Stomach (tissue), 19 donors: ENCODE measurements at places on chromosomes 4 and X. TPM values are rescaled to one million over a fixed set of nuclear protein-coding genes. Genes with fewer than 3 reads are reported as not detected.

GRCh38 chrX:55815546-55815945 is 98.0 kb downstream of the RRAGB start:
- no peaks in the 10 kb centered on the region for H3K36me3 ChIP-seq
- no peak overlapping the region for H3K4me3 ChIP-seq
- no peak for DNase-seq
- no peak overlapping the region for H3K27ac ChIP-seq

DNA sequence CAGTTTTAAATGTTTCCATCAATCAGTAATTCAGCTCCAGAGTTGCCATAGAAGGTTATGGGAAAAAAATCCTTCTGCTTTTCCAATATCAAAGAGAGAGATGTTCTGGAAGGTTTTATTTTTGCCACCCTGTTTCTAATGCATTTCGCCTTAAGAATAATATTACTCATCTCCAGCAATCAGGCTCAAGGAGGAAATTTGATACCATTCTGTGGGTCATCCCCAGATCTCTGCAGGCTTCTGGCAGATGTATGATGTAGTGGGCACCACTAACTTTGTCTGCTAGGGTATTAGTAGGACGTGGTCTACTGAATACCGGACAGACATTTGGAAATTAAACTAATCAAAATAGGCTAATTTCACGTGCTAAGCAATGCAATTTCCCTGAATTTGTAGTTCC is 645.4 kb upstream of the TENM3 start:
- no peaks in the 10 kb centered on the region for H3K36me3 ChIP-seq
- DNase-seq, result no peak
- no peak overlapping the region for H3K27ac ChIP-seq
- no peaks in the 10 kb centered on the region for H3K4me1 ChIP-seq
- H3K27me3 ChIP-seq, result no peaks in the 10 kb centered on the region

- H3K27me3 ChIP-seq, result no peaks in the 10 kb centered on the region
- H3K36me3 ChIP-seq, result no peaks in the 10 kb centered on the region
- DNase-seq, result no peak
- H3K27ac ChIP-seq, result no peak overlapping the region
- H3K4me3 ChIP-seq, result no peak overlapping the region
These were observed 54.3 kb downstream of the LRP2BP start for GRCh38 chr4:185341377-185341776.

- no peak for DNase-seq
- no peaks in the 10 kb centered on the region for H3K36me3 ChIP-seq
- H3K27me3 ChIP-seq, result no peaks in the 10 kb centered on the region
- H3K4me3 ChIP-seq, result no peak overlapping the region
- H3K4me1 ChIP-seq, result no peaks in the 10 kb centered on the region
These were observed 45.8 kb upstream of the ENPP6 start for GRCh38 chr4:184263461-184263860.

DNA sequence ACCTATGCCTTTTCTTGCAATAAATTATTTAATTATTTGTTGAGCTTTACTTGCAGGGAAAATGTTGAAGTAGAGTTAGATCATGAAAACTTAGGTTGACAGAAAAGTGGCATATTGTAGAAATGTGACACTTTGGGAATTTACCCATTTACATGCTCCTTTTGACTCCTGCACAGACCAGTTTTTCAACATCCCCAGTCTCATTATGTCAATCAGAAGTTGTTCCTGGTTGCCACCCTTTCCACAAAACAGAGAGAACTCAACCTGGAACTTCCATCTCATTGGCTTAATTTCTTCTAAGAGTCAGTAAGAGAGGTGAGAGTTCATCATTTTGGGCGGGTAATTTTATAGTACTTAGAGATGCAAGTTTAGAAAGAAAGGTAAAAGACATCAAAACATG is 284.6 kb upstream of the ANKRD50 start:
- no peak for DNase-seq
- no peak overlapping the region for H3K27ac ChIP-seq
- H3K4me1 ChIP-seq, result no peaks in the 10 kb centered on the region
- no peak overlapping the region for H3K4me3 ChIP-seq
- H3K27me3 ChIP-seq, result no peaks in the 10 kb centered on the region

DNA sequence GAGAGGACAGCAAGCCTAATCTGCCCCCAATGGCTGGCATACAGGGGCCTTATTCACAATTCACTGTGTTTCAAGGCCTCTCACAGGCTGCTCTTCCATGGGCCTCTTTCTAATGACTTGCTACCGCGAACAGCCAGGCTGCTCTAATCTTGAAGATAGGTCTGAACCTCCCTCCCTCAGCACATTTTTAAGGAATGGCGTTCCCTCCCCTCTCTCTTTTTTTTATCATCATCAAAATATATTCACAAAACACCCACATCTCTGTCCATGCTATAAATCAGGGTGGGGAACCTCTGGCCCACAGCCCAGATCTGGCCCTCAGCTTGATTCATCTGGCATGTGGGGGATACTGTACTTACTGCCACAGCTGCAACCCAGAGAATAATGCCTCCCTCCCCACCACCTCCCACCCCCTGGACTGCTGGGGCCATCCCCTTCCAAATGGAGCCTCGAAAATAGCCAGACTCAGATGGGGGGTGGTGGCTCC is 76.2 kb upstream of the PLAC1 start:
- no peak overlapping the region for H3K27ac ChIP-seq
- no peak overlapping the region for H3K4me3 ChIP-seq
- no peaks in the 10 kb centered on the region for H3K27me3 ChIP-seq
- H3K4me1 ChIP-seq, result peaks cover 5% of the 10 kb centered on the region
- no peak for DNase-seq

DNA sequence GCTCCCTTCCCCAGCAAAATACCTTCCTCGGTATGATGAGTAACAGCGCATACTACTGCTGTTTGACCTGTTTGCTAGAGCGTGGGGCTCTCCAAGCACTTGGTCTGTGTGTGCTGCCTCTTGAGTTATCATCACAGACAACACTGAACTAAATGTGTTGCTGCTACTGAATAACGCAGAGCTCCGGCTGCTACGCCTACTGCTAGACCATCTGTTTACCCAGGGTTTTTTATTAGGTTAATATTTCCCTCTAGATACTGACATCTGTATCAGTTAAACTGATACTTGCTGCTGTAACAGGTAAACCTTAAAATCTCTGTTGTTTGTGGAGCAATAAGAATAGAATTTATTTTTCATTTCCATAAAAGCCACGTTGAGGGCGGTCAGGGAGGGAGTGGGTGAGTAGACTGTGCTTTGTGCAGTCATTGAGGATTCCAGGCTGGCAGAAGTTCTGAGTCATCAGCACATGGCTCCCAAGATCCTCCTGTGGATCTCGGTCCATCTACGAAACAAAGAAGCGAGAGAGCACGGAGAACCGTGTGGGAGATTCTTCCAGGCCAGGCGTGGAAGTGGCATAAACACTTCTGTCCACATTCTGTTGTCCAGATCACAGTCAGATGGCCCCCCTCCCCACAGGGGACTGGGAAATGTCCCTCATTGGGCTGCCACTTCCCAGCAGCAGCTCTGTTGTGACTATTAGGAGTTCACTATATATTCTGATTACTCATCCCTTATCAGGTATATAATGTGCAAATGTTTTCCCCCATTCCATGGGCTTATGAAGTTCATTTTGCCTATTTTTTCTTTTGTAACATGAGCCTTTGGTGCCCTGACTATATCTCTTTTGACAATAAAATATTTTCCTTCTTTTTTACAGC is 14.1 kb downstream of the GRK4 start:
- no peaks in the 10 kb centered on the region for H3K4me1 ChIP-seq
- DNase-seq, result peak; percentile 28
- no peaks in the 10 kb centered on the region for H3K27me3 ChIP-seq
- no peak overlapping the region for H3K27ac ChIP-seq

DNA sequence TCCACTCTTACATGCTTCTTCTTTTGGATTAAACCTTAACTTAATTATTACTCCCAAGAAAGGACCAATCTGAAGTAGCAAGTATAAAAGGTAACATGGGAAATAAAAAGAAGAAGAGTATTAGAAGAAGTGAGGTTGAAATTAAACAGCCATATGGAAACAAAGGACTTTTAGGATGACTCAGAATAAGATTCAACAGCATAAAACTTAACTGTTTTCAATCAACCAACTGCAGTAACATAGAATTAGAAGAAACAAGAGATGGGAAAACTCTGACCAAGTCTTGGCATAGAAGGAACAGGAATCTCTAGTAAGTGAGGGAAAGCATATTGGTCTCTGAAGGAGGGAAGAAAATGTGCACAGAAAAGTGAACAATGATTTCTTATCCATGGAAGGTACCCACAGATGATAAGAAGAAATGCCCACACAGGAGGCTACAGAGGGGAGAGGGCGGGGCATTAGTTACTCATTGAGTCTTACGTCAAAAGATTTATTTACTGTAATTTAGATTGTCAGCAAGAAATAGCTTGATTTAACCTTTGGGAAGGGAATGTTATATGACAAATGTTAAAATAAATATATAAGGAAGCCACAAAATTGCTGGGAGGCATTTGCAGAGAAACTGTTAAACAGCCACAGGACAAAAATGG is 177.3 kb downstream of the BANK1 start:
- no peak for DNase-seq
- no peak overlapping the region for H3K27ac ChIP-seq
- no peaks in the 10 kb centered on the region for H3K36me3 ChIP-seq
- H3K4me1 ChIP-seq, result no peaks in the 10 kb centered on the region
- no peak overlapping the region for H3K4me3 ChIP-seq

DNA sequence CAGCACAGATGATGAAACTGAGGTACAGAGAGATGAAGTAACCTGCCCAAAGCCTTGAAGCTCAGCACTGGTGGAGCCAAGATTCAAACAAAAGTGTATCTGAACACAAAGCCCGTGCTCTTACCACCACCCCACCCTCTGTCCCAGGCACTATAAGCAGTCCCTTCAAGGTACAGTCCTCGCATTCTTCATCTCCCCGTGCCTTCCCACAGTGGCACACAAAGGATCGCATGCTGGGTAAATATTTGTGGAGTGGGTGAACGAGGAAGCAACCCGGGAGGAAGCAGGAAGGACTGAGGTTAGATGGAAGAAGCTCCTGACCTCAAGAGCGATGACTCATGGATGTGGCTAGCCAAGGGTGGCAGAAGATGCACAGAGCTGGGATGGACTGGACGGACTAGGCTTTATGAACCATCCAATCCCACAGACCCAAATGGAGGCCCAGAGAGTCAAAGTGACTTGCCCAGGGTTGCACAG is 18.4 kb downstream of the IQSEC2 start:
- no peak overlapping the region for H3K4me3 ChIP-seq
- DNase-seq, result no peak
- H3K27ac ChIP-seq, result no peak overlapping the region
- H3K36me3 ChIP-seq, result no peaks in the 10 kb centered on the region

DNA sequence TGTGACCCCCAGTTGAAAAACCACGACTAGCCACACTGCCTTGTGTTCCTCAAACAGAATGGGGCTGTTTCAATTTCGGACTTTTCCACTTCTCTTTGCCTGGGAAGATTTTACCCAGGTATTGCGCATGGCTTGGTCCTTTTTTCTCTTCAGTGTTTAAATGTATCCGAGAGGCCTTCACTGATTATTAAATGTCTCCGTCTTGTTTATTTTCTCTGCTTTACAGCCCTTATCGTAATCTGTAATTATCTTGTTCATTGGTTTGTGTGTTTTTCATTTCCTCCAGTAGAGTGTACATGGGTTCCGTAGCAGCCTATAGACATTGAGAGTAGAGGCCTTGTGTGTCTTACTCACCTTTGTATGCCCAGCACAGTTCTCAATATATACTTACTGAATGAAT is 2.4 kb downstream of the MOSPD2 start:
- H3K36me3 ChIP-seq, result no peaks in the 10 kb centered on the region
- H3K27me3 ChIP-seq, result no peaks in the 10 kb centered on the region
- no peak overlapping the region for H3K4me3 ChIP-seq
- H3K4me1 ChIP-seq, result peaks cover 8% of the 10 kb centered on the region
- DNase-seq, result no peak
- no peak overlapping the region for H3K27ac ChIP-seq

GRCh38 chr4:183424109-183424744 is 20.2 kb upstream of the CDKN2AIP start:
- H3K4me1 ChIP-seq, result no peaks in the 10 kb centered on the region
- H3K36me3 ChIP-seq, result no peaks in the 10 kb centered on the region
- no peak for DNase-seq
- H3K4me3 ChIP-seq, result no peak overlapping the region

DNA sequence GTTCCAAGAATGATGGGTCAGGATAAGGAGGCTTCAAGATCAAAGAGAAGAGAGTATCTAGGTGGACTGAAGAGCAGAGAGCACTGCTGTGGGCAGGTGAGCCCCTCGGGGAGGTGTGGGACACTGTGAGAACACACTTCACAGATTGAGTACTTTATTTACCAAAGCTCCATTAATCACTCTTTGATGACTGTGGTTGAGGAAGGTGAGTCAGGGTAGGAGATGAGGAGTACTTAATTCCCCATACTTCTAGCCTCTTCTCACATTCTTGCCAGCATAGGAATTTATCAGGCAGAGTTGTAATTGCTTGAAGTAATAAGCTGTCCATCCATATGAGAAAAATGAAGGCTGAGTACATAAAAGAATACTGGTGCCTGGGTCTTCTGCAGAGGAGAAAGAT is 375.3 kb downstream of the PCDH10 start:
- H3K4me1 ChIP-seq, result no peaks in the 10 kb centered on the region
- no peak overlapping the region for H3K4me3 ChIP-seq
- DNase-seq, result no peak

DNA sequence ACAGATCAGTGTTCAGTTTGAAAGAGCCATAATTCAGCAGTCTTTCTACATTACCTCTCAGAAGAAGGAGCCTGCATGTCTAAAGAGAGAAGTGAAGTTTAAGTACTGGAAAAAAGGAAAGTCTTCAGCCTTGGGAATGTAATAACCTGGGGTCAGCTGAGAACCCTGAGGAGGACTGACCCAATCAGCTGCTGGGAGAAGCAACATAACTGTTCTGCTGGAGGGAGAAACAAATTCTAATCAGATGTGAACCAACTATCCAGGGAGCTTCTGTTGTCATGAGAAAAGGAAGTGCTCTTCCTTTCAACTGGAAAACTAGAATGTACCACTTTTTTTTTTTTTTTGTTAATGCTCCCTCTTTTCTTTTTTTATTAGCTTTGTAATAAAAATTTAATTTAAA is 64.5 kb upstream of the PDE5A start:
- H3K27me3 ChIP-seq, result no peaks in the 10 kb centered on the region
- H3K36me3 ChIP-seq, result no peaks in the 10 kb centered on the region
- no peaks in the 10 kb centered on the region for H3K4me1 ChIP-seq
- H3K27ac ChIP-seq, result no peak overlapping the region
- DNase-seq, result no peak

The DRD5 gene
- 0.31 TPM for polyA plus RNA-seq

The KCNE5 gene
- polyA plus RNA-seq, result not detected

The HSFX2 gene
- polyA plus RNA-seq, result 2.0 TPM

The MAML3 gene
- 2.4 TPM for polyA plus RNA-seq

The NRK gene
- polyA plus RNA-seq, result 0.15 TPM

The FGF5 gene
- polyA plus RNA-seq, result not detected

The MYOZ2 gene
- 0.44 TPM for polyA plus RNA-seq

The EVC2 gene
- polyA plus RNA-seq, result 1.1 TPM

The TNMD gene
- not detected for polyA plus RNA-seq

The TMSB15B gene
- polyA plus RNA-seq, result 5.7 TPM

The SMIM10L2A gene
- polyA plus RNA-seq, result 1.1 TPM

The HTR2C gene
- polyA plus RNA-seq, result not detected

The REPS2 gene
- 7.3 TPM for polyA plus RNA-seq
